GM13977 (cell line): ENCODE measurements at places on chromosomes 6 and 20.

DNA sequence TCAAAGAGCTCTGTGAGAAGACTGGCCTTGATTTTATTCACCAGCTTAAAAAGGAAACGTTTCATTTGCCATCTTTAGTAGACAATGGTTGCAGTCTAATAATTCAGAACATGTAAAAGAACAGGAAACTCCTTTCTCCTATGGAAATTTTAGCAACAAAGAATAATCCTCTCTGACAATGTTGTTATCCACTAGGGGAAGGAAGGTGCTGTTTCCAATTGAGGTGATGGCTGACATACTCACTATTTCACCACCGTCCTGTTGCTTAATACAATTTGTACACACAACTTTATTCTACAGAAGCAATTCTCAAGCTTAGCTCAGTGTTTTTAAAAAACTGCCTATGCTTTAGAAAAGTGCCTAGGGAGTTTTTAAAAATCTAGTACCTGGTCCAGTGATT is 192.7 kb downstream of the ARHGAP18 start:
- DNase-seq, result no peak

DNA sequence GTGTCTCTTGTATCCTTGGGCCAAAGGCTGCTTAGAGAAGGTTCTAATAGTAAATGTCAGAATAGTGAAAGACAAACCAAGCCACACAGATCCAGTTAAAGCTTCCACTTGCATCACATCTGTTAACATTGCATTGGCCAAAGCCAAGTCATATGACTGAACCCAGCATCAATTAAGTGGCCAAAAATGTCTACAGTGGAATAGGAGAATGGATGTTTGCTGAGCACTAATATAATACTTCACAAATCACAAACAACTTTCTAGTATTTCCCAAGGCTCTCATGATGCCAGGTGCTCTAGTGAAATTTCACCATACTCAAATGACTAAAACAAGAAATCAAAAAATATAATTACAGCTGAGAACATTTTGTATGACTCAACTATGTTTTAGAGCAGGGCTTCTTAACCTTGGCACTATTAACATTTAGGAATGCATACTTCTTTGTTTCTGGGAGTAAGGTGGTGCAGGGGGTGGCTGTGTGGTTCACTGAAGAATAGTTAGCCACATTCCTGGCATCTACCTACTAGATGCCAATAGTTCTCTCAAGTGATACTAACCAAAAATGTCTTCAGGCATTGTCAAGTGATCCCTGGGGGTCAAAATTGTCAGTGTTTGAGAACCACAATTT is 148.0 kb upstream of the SPTLC3 start:
- DNase-seq, result no peak

GRCh38 chr6:7496266-7496875 is 45.1 kb upstream of the DSP start:
- DNase-seq, result no peak

DNA sequence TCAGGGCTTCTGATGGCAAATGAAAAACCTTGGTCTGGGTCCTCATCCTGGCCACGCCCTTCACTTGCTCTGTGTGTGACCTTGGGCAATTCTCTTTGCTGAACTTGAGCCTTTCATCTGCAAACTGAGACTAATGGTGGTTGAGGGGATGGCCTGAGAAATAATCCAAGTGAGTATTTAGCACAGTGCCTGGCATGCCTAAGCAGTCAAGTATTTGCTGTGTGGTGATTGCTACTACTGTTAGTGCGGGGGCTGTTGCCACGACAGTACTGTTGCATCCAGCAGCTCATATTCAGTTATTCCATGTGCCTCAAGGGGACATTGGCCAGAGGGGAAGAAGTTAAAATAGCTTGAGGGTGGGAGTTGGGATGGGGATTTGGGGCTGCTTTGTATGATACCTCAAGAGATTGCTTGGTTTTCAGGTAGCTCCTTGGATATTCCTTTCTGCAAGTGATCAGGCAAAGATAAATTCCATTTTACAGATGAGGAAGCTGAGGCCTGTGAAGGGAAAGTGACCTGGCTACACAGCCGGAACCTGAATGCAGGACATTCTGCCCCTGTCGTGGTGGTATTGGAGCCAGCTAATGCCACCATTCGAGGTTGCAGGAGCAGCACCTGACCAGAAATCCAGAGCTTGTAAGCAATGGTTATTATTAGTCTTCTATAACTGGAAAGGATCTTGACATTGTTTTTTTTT is 45.1 kb upstream of the EPB41L1 start:
- DNase-seq, result no peak

- no peak for DNase-seq
Measured at GRCh38 chr20:4045741-4046140, 30.4 kb upstream of the RNF24 start.

- no peak for DNase-seq
Measured at GRCh38 chr6:28633445-28634215, 107.9 kb downstream of the GPX5 start.

DNA sequence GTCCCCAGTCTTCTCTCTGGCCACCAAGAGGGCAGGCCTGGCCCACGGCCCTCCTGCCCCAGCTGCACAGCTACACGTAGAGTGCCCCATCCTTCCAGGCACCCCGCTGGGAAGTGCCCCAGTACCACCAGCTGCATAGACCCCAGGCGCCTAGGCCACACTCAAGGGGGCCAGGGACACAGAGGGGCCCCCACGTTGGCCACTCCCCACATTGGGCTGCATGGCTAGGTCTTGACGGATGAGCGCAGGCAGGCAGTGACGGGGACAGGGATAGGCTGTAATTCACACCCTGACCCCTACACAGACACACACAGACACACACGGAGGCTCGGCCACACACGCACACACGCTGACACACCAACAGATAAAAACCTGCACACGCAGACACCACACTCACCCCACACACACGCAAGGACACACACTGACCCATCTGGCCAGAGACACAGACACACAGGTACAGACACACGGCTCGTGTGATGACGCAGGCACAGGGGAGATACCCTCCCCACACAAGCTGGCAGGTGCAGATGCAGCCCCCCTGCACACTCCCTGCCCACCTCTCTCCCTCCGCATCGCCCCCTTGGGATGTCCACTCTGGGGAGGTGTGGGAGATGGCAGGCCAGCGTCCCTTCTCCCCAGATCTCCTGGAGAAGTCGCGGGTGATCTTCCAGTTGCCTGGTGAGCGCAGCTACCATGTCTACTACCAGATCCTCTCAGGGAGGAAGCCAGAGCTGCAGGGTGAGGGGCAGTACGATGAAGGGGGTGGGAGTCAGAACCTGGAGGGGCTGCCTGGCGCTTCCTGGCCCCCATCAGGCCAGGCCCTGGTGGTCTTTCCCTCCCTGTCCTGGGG is 30.0 kb downstream of the MYH7B start:
- DNase-seq, result no peak

DNA sequence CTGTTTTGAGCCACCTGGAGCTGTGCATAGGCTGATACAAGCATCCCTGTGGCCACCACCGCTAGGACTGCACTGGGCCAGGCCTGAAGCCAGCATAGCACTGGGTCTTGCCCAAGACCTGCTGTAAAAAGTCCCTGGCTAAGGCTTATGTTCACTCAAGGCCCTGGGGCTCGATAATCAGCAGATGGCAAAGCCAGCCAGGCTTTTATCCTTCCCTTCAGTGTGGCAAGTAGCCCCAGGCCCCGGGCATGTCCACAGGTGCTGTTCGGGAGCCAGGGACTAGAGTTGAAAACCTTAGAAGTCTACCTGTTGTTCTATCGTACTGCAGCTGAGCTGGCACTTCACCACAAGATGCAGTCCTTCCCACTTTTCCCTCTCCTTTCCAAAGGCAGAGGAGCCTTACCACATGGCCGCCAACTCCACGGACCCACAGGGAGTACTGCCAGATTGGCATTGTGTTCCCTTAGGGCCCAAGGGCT is 226.4 kb upstream of the ZNF217 start:
- no peak for DNase-seq

DNA sequence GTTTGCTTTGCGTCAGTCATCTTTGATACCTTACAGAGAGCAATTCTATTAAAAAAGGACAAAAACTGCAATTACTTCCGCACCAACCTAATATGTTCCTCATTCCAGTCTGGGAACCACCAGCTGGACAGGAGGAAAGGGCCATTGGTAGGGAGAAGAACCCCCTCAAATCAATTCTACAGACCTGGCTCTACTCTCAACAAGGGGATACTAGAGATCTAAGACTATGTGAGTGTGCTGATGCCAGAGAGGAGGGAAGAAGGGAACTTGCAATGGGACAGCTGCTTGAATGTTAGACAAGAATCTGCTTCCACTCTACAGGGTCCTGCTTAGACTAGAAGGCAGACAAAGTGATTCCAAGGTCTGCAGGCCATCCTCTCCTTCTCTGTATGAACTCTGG is 13.3 kb downstream of the MRPS18A start:
- no peak for DNase-seq

DNA sequence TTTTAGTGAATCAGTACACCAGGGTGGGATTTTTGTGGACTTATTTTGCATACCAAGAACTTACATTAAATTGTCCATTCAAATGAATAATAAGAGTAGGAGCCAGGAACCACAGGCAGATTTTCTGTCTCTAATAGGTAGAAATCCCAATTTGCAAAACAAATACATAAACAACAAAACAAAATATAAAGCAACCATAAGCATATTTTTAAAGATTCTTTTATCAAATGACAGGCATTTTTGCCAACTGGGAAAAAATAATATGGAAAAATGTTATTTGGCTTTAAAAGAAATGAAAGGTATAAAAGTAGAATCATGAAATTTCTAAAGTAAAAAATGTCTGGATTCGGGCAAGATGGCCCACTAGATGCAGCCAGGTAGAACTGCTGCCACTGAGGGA is 71.2 kb upstream of the PDE7B start:
- no peak for DNase-seq

- no peak for DNase-seq
Measured at GRCh38 chr6:70470016-70470415, 56.7 kb downstream of the FAM135A start.

DNA sequence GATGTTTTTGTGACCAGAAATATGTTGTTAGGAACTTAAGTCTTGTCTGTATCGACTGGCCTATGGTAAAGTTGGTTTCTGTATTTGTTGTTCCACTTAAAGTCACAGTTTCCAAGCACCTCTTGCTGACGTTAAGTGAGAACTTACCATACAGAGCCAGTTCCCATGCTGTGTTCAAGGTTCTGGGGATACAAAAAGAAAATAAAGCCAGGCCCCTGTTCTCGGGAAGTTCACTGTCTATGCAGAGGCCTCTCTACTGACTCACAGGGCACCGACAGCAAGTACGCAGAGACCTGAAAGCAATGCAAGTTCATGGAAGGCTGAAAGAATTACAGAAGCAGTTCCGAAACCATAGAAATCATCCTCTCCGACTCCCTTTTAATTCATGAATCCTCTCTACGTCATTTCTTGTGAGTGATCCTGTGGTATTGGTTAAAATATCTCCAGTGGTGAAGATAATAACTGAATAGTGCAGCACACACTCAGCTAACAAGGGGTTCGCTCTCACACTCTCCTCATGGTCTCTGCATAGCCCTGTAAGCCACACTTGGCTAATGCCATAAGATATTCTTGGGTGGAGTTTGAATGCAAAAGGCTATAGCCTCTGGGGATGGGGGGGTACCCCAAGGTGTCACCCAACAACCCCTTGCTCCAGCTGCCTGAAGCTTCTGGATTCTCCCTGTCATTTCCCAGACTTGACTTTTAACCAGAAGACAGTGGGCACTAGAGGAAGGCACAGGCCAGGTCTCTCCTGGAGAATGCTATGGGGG is 91.2 kb upstream of the EXOC2 start:
- DNase-seq, result no peak

DNA sequence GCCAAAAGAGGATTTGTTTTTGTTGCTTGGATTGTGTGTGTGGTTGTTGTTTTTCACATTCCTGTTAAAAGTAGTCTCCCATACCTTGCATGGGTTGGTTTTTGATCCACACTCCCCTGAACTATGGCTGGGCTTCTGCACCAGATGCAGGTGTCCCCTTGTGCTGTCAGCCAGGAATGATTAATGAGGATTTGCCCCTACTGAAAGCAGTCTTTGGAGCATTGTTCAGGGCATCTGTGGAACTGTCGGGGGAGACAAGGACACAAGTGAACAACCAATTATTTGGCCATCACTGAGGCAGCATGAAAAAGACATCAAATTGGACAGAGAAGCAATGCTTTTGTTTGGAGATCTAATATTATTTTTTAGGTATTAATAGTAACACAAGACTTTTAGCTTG is 373.2 kb upstream of the MMS22L start:
- DNase-seq, result no peak

GRCh38 chr6:132948889-132949288 is 134.5 kb downstream of the RPS12 start:
- no peak for DNase-seq

DNA sequence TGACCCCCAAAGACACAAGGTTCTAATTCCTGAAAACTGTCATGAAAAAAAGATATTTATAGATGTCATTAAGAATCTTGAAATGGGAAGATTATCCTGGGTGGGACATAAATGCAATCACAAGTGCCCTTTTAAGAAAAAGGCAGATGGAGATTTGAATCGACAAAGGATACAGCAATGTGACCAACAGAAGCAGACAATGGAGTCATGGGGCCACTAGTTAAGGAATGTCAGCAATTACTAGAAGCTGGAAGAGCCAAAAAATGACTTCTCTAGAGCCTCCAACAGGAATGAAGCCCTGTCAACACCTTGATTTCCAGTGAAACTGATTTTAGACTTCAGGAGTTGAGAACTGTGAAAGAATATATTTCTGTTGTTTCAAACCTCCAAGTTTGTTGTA is 448.5 kb downstream of the MEI4 start:
- DNase-seq, result no peak

DNA sequence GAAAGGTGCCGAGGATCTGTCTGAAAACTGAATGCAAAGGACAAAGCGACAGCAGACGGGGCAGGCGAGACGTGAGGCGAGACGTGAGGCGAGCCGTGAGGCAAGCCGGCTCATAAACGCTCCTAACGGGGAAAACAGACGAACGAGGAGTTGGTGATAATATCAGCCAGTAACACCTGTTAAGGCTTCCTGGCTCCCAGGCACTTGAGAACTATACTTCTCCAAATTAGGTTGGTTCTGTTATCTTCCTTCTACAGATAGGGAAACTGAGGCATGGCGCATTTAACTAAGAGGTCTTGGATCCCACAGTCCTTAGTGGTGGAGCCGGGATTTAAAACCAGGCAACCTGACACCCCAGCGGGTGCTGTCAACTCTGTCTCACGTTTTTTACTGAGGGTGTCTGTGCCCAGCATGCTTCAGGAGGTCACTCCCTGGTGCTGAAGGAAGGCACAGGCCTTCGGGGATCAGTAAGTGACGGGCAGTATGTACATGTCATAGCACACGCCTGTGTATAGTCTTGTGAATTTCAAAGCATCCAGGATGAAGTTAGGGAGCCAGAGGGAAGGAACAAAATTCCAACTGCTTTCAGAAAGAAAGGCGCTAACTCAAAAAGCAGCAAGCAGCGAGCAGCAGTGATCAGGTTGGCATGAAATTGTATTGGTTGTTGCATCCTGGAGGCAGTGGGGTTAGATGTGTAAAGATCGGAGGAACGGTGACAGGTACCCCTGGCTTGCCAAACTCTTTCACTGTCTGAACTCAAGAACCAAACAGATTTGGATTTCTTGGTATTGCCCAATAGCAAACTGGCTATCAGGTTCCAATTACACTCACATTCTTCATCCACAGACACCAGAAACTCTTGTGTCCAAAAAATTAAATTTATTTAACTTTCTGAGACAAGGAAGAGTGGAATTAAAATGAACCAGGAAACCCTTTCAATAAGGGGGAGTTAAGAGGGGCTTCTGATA is 318.7 kb downstream of the THBS2 start:
- DNase-seq, result no peak
